ENCODE measurements at places on chromosomes 1 and 21. TPM values are rescaled to one million over a fixed set of nuclear protein-coding genes. Genes with fewer than 3 reads are reported as not detected.

- no peaks in the 10 kb centered on the region for H3K27me3 ChIP-seq
- no peak overlapping the region for H3K4me3 ChIP-seq
- DNase-seq, result no peak
- no peaks in the 10 kb centered on the region for H3K4me1 ChIP-seq
- no peak overlapping the region for H3K27ac ChIP-seq
- H3K36me3 ChIP-seq, result no peaks in the 10 kb centered on the region
Measured at GRCh38 chr21:29851611-29852010, 88.2 kb downstream of the GRIK1 start.

DNA sequence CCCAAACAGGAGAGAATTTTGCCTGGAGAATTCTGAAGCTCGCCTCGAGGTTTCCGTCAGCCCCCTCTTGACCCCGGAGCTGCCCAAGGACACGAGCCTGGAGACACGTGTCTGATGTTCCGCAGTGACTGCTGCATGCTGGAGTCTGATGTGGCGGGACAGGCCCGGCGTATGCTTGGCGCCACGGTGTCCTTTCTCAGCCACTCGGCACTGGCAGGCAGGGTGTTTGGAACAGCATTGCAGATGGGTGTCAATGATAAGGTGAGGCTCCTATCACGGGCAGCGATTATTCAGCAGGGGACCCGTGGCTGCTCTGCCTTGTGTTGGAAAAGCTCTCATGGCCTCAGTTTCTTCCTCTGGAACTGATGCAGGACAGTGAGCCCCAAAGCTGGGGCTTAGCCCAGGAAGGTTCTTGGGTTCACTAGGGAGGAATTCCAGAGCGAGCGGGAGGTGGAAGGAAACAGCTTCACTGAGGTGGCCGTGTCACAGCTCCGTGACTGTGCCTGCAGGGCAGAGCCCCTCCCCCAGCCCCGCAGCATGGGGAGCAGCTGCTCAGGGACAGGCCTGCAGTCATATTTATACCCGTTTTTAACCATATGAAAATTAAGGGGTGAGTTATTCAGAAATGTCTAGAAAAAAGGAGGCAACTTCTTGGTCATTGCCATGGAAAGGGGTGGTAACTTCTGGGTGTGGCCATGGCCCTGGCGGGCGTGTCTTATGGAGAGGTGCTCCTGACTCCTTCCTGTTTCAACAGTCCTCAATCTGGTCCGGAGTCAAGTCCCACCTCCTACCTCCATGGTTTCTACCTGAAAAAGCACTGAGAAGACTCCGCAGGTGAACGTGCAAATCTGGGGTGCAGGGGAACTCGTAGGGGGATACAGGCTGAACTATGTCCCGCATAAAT lies 123.4 kb downstream of the SIK1 start:
- H3K27me3 ChIP-seq, result peaks cover 6% of the 10 kb centered on the region
- H3K4me1 ChIP-seq, result peaks cover 9% of the 10 kb centered on the region
- no peaks in the 10 kb centered on the region for H3K36me3 ChIP-seq
- peak overlapping the region; percentile 31 for H3K27ac ChIP-seq

GRCh38 chr1:9280015-9280860 lies 12.5 kb upstream of the SPSB1 start:
- DNase-seq, result no peak
- H3K27ac ChIP-seq, result peak overlapping the region; percentile 28
- peak overlapping the region; percentile 54 for H3K4me3 ChIP-seq
- H3K36me3 ChIP-seq, result peaks cover 4% of the 10 kb centered on the region

DNA sequence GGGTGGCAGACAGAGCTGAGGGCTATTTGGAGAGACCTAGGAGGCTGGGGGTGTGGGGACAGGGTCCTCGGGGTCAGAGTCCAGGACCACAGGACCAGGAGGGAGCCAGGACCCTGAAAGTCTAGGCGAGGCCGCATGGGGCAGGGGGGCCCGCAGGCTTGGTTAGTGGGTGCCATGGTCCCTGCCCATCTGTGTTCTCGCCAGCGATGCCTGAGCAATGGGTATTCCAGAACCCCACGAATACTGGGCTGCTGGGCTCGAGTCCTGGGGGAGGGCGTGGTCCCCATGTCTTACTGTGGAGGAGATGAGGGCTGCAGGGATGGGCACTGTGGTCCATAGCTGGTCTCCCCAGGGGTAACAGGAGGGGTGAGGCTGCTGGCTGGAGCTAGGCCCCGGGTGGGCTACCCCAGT lies 2.0 kb downstream of the KRTAP10-6 start:
- no peak overlapping the region for H3K4me3 ChIP-seq
- H3K36me3 ChIP-seq, result no peaks in the 10 kb centered on the region
- H3K27me3 ChIP-seq, result peaks cover 18% of the 10 kb centered on the region
- no peak overlapping the region for H3K27ac ChIP-seq
- H3K4me1 ChIP-seq, result peaks cover 1% of the 10 kb centered on the region

DNA sequence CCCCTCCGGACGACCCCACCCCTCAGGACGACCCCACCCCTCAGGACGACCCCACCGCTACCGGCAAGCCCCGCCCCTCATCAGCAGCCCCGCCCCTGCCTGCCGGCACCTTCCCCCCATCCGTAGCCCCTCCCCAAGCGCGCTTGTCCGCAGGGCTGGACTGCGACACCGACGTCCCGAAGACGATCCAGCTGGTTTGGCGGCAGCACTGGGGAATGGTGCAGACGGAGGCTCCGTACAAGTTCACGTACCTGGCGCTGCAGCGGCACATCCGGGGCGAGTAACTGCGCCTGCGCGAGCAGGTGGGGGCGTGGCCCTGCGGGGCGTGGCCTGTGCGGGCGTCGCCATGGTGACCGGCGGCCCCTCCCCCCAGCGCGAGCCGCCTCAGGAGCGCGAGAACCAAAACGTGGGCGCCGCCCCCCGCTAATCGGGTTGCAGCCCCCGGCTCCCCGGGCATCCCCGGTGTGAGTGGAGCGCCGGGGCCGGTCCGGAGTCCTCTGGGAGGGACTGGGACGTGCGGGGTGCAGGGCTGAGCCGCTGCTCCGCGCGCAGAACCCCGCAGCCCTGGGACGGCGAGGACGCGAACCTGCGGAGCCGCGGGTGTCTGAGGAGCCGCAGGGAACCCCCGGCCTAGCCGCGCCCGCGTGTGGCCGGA lies 4.9 kb downstream of the RNF223 start:
- H3K27ac ChIP-seq, result peak overlapping the region; percentile 83
- H3K4me3 ChIP-seq, result peak overlapping the region; percentile 83
- peaks cover 3% of the 10 kb centered on the region for H3K4me1 ChIP-seq
- peak; percentile 98 for DNase-seq

DNA sequence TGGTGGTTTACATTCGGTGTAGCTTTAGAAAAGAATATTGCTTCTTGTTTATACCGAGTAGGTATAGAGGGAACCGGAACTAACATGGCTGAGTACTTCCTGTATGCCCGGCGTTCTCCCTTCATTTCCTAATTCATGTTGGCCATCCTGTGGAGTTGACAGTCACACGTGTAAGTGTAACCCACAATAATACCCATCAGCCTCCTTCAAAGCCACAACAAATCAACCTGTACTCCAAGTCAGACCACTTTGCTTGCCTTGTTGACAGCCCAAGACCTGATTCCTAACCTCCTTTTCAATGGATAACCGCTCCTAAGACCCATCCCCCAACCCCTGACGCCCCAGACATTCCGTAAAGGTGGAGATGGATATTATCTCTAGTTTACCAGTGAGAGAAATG lies 42.1 kb downstream of the UBE2U start:
- H3K27ac ChIP-seq, result peak overlapping the region; percentile 27
- no peaks in the 10 kb centered on the region for H3K36me3 ChIP-seq
- H3K27me3 ChIP-seq, result peaks cover 10% of the 10 kb centered on the region
- H3K4me1 ChIP-seq, result peaks cover 12% of the 10 kb centered on the region
- DNase-seq, result no peak
- H3K4me3 ChIP-seq, result peak overlapping the region; percentile 50

DNA sequence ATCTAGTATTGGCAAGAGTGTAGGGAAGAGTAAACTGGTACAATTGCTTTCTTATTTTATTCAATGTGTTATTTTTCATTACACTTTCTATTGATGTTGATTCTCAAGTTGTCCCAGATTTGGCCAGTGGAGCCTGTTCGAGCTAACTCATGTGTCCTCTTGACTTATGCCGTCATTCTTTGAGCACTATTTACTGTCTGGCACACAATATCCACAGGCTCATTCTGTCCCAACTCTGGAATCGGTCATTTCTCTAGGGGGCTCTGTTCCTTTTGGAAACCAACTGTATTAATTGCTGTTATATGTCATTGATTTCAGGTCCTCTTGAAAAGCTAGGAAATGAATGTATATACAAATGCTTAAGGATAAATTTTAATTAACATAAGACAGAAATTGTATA lies 22.4 kb upstream of the SFPQ start:
- no peak overlapping the region for H3K4me3 ChIP-seq
- H3K27ac ChIP-seq, result no peak overlapping the region
- DNase-seq, result no peak
- H3K4me1 ChIP-seq, result peaks cover 4% of the 10 kb centered on the region
- H3K27me3 ChIP-seq, result peaks cover 6% of the 10 kb centered on the region

- no peak for DNase-seq
- H3K27me3 ChIP-seq, result peaks cover 7% of the 10 kb centered on the region
- H3K4me3 ChIP-seq, result peak overlapping the region; percentile 95
- H3K36me3 ChIP-seq, result peaks cover 10% of the 10 kb centered on the region
Measured at GRCh38 chr1:161398900-161399256, 31.2 kb upstream of the CFAP126 start.

DNA sequence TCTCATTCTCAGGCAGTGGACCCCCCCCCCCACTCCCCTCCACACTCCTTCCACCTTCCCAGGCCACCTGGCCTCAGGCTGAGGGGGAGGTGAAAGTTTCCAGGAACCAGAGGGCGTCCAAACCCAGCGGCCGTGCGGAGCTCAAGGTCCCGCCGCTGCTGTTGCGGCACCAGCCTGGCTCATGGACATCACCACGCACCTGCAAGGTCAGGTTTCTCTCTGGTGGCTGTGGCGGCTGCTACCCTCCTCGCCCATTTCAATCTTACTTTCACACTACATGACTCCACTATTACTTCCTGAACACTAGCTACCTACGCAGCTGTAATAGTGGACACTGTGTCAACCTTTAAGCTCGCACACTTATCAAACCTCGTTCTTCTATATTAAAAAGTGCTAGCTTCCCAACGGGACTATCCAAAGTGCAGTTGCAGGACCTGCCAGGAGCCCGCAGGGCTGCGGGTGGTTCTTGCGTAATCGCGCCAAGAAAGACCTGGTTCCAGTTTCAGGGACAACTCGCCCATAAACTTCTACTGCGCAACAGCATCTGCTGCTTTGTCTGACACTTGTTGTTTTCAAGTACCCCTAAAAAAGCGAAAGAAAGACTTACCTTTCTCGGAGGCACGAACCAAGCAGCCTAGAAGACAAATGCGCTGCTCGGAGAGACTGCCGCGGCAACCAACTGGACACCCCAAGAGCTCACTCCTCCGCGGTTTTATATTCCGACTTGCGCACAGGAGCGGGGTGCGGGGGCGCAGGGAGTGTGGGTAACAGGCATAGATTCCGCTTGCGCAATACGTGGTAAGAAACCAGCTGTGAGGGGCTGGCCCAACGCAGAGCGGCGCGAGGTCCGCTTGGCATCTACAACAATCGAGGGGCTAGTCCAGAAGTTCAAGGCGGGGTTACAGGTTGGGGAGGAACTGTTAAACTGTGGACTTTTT lies at the start of gene DIRAS3:
TSS of gene DIRAS3 (minus strand) at position 687 of the 938 bp plus-strand sequence. CDS start 3,330 bp downstream, outside the sequence.
- no peaks in the 10 kb centered on the region for H3K36me3 ChIP-seq
- peak within 1 kb of the TSS; percentile 40 for H3K4me3 ChIP-seq
- peaks cover 26% of the 10 kb centered on the region for H3K27me3 ChIP-seq
- no peaks in the 10 kb centered on the region for H3K4me1 ChIP-seq
- DNase-seq, result no peak

GRCh38 chr1:182143154-182143657 lies 81.7 kb upstream of the ZNF648 start:
- no peak overlapping the region for H3K4me3 ChIP-seq
- no peaks in the 10 kb centered on the region for H3K36me3 ChIP-seq
- DNase-seq, result peak; percentile 85
- H3K27me3 ChIP-seq, result peaks cover 2% of the 10 kb centered on the region

GRCh38 chr1:75954586-75954985 lies 22.4 kb upstream of the ASB17 start:
- H3K4me3 ChIP-seq, result no peak overlapping the region
- no peaks in the 10 kb centered on the region for H3K36me3 ChIP-seq
- H3K27ac ChIP-seq, result no peak overlapping the region
- peaks cover 3% of the 10 kb centered on the region for H3K27me3 ChIP-seq

GRCh38 chr1:25006770-25007169 lies 76.7 kb upstream of the RUNX3 start:
- peaks cover under 1% of the 10 kb centered on the region for H3K36me3 ChIP-seq
- no peak for DNase-seq
- H3K27ac ChIP-seq, result peak overlapping the region; percentile 75
- H3K4me3 ChIP-seq, result peak overlapping the region; percentile 2

GRCh38 chr1:3168678-3169077 lies 99.7 kb downstream of the PRDM16 start:
- no peak overlapping the region for H3K27ac ChIP-seq
- H3K27me3 ChIP-seq, result peaks cover 17% of the 10 kb centered on the region
- H3K36me3 ChIP-seq, result no peaks in the 10 kb centered on the region
- no peaks in the 10 kb centered on the region for H3K4me1 ChIP-seq
- no peak overlapping the region for H3K4me3 ChIP-seq

DNA sequence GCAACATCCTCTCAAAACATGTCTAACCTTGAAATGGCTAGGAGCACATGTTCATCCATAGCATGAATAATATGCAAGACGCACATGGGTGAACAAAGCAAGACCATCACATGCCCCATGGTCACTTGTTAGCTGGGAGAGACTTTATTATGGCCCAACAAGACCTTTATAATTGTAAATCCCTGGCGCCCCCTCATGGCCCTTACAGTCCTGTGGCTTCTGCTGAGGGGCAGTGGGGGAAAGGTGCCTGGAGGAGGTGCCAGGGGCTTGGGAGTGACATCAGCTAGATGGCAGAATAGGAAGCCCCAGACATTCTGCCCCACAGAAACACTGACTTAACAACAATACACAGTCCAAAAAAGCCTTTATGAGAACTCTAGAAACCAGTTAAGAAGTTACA lies 51.7 kb downstream of the CSMD2 start:
- H3K4me1 ChIP-seq, result no peaks in the 10 kb centered on the region
- H3K36me3 ChIP-seq, result no peaks in the 10 kb centered on the region
- H3K27me3 ChIP-seq, result no peaks in the 10 kb centered on the region
- DNase-seq, result no peak

GRCh38 chr1:9315411-9316079 lies 22.9 kb downstream of the SPSB1 start:
- H3K36me3 ChIP-seq, result no peaks in the 10 kb centered on the region
- H3K4me1 ChIP-seq, result peaks cover 14% of the 10 kb centered on the region
- H3K4me3 ChIP-seq, result no peak overlapping the region
- no peaks in the 10 kb centered on the region for H3K27me3 ChIP-seq
- DNase-seq, result no peak
- H3K27ac ChIP-seq, result no peak overlapping the region

DNA sequence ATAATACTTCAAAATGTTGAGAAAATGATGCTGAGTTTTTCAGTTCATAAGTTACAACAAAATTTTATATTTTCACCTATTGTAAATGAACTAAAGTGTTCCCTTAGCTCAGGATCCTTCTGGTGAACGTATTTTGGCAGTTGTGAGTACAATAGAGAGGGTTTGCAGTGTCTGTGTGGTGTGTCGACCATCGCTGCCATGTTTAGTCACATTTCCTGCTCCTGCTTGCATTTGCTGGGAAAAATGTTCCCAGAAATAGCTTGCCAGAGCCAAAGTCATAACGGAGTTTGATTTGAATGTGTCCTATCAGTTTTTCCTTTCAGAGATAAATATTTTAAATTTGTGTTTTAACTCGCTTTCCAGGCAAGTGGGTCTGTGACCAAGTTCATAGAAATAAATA lies 117.1 kb upstream of the COL6A1 start:
- H3K4me1 ChIP-seq, result no peaks in the 10 kb centered on the region
- no peaks in the 10 kb centered on the region for H3K36me3 ChIP-seq
- peaks cover 4% of the 10 kb centered on the region for H3K27me3 ChIP-seq
- no peak overlapping the region for H3K27ac ChIP-seq
- no peak for DNase-seq

PTPN7 gene
- total RNA-seq, result 181 TPM

TMPRSS15 gene
- not detected for total RNA-seq

CLEC20A gene
- total RNA-seq, result not detected

HNRNPCL4 gene
- total RNA-seq, result not detected

SELL gene
- total RNA-seq, result 130 TPM

NBPF19 gene
- 61.3 TPM for total RNA-seq

ATP6V1G3 gene
- total RNA-seq, result not detected

TSPAN2 gene
- total RNA-seq, result 1.2 TPM

Data from activated naive CD8-positive, alpha-beta T cell treated with anti-CD3 and anti-CD28 coated beads, Interleukin-2, amount 10 ng/mL, durations not matched to agents 7 days and 5 days (primary cell).